Retinal pigment epithelial cell (primary cell): ENCODE measurements at places on chromosomes 11 and 22.
A peak's percentile ranks its signal among the peaks of the same experiment; 100 is the strongest.

DNA sequence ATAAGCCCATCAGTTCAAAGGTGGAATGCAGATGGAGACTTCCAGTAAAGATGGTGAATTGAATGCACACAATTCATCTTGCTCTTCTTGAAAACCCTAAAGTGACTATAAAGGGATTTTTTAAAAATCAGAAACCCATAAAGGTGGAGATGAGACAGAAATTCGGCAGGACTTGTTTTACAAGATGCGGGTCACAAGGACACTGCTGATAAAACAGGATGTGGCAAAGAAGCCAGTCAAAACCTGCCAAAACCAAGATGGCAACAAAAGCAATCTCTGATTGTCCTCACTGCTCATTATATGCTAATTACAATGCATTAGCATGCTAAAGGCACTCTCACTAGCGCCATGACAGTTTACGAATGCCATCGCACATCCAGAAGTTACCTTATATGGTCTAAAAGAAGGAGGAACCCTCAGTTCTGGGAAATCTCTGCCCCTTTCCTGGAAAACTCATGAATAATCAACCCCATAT lies 137.1 kb downstream of the NECTIN1 start:
- DNase-seq, result no peak

GRCh38 chr11:113103932-113104690 lies 142.9 kb downstream of the NCAM1 start:
- DNase-seq, result no peak

DNA sequence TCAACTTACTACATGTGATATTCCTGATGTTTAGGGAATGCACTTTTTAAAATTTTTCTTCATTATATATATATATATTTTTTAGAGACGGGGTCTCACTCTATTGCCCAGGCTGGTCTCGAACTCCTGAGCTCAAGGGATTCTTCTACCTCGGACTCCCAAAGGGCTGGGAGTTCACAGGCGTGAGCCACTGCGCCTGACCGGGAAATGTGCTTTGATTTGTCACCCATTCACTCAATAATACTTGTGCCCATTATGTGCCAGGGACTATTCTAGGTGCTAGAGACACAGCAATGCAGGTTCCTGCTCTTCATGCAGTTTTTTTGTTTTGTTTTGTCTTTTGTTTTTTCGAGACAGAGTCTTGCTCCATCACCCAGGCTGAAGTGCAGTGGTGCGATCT lies 56.1 kb upstream of the INCENP start:
- no peak for DNase-seq

- DNase-seq, result no peak
Measured at GRCh38 chr11:57562596-57562995, 4.9 kb downstream of the UBE2L6 start.

DNA sequence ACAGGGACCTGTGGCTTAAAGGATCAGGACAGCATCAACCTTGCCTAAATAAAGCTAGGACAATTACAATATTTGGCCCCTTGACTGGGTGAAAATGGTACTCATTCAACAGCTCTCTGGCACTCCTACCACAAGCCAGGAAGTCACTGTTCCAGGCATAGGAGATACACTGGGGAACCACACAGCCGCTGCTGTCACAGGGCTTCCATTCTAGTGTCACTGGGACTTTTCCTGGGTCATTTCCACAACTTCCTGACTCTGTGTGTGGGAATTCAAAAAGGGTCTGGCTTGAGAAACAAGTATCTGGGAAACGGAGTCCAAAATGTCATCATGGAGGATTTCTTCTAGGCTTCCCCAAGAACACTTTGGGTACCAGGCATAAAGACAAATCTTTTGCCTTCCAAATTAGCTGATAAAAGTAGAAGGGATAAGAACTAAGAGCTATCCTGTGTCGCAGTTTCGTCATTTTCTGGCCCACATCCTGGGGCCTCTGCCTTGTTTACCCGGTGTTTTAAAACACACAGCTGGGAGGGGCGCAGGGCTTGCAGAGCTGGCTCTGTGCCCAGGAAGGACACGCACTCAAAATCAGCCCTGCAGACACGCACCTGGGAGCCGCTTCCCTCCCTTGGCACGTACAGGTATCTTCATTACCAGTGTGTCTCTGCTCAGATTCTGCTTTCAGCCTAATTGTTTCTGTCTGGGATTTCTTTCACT lies 38.0 kb downstream of the TMEM45B start:
- no peak for DNase-seq

- no peak for DNase-seq
Measured at GRCh38 chr11:114085965-114086793, 26.7 kb downstream of the ZBTB16 start.

DNA sequence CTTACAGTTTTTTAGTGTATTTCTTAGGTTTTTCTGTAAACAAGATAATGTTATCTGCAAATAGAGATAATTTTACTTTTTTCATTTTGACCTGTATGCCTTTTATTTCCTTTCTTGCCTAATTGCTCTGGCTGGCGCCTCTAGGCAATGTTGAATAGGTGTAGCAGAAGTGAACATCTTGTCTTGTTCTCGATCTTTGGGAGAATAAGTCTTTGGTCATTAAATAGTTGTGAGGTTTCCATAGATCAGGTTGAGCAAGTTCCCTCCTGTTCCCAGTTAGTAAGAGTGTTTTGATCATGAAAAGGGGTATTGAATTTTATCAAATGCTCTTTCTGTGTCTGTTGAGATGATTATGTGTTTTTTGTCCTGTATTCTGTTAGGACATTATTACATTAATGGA lies 24.0 kb downstream of the PIH1D2 start:
- DNase-seq, result no peak

DNA sequence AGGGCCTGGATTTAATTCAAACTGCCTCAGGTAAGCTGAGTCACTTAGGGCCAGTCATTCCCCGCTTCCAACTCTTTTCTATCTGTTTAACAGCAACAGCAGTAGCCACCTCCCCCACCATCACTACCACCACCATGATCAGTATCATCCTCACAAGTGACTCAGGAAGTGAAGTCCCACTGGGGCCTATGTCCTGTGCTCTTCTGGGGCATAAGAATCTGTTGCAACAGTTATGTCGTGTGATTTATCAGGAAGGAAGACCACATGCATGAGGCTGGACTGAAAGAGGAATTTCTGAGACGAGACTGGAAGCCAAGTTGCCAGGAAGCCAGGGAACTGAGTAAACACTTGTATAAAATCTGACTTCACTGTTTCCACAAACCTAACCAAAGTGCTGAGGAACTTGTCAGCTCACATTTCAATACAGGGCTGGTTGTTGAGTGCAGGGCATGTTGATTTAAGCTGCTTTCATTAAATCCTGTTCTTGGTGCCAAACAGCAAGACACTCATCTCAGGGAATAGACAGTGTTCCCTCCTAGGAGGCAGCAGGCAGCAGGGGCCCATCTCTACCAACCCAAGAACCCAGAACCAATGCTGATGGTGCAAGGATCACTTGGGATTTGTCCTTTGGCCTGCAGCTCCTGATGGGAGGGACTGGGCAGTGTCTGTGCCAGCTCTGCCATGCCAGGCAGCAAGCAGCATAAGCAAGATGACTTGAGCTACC lies 226.7 kb upstream of the NARS2 start:
- DNase-seq, result peak; percentile 61

GRCh38 chr11:66745356-66746235 lies 16.6 kb upstream of the SPTBN2 start:
- DNase-seq, result no peak

DNA sequence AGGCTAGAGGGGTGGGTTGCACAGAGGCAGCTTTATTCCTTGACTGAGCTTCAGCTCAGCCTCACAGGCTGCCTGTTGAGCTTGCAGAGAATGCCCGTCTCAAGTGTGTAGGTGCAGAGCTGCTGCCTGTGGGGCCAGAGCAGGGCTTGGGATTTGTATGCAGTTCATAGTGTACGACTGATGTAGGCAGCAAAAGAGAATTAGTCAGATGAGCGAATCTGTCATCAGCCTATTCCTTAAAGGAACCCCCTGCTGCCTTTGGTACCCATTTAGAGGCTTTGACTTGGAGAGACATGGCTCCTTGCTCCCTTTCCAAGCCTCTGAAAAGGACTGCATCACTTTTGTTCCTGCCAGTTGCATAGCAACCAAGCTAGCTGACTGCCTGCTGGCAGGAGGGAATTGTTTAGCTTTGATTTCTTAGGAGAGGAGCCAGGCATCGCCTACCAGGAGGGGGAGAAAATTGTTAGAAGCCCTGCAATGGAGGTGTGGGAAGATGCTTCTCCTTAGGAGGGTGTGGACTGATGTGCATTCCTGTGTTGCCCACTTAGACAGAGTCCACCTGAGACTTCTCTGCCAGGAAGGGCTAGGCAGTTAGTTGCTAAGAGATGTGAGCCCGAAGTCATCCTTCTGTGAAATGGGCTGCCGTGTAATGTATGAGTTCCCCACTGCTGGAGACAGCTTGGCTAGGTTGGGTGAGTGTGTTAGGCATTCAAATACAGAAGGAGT lies 10.9 kb downstream of the ACO2 start:
- DNase-seq, result no peak

DNA sequence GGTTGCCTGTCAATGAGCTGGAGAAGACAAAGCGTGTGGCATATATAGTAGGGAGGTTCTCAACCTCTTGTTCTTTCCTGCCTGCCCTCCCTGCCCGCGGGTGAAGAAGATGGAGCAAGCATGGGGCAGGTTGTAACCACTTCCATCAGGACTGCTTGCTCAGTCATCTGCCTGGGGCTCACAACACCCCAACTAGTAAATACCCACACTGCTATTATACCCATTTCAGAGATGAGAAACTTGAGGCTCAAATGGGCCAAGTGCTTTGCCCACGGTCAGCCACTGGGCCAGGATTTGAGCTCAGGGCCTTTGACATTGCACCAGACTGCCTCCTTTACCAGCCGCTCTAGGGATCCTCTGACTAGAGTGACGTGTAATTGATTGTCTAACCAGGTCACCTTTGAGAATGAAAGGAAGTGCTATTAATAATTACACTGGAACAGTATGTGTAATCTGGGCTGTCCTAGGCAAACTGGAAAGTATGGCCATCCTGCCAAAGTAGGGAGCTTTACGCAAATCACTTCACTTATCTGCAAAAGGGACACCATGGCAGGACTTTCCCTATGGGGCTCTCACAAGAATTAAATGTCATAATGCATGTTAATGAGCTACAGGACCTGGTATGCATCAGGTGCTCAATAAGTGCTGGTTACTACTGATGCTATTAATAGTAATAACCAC lies 2.8 kb upstream of the CDC42EP1 start:
- DNase-seq, result no peak

- no peak for DNase-seq
Measured at GRCh38 chr11:131985846-131986301, 615.5 kb downstream of the NTM start.

- DNase-seq, result no peak
Measured at GRCh38 chr22:20436768-20437612, 635 bp downstream of the SCARF2 start.

DNA sequence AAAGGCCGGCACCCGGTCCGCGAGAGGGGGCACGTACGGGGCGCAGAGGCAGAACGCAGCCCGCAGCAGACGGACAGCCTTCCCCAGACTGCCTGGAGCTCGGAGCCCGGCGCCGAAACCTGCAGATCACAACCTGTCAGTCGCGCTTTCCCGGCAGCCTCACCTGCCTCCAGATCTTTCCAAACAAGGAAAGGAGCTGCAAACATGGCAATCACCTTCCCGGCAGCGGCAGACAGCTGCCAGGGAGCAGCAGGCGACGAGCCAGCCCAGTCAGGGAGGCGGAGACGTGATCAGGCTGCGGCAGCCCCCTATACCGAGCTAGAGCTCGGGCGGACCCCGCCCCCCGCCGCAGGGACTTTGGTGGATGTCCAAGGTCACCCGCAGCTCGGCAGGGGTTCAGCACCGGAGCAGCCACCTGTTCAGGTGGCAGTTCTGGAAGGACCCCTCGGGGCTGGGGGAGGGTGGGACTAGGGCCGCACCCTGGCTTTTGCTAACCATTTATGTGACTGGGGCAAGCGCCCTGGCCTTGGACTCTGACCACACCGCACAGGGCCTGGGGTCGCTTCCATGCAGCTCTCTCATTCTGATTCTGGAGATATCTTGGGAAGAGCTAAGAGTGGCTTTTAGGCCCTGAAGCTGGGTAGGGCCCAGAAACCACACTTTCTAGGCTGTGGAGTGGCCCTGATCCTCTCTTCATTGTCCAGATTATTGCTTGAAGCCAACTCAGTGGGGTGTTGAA lies 143.8 kb downstream of the NECTIN1 start:
- DNase-seq, result no peak

DNA sequence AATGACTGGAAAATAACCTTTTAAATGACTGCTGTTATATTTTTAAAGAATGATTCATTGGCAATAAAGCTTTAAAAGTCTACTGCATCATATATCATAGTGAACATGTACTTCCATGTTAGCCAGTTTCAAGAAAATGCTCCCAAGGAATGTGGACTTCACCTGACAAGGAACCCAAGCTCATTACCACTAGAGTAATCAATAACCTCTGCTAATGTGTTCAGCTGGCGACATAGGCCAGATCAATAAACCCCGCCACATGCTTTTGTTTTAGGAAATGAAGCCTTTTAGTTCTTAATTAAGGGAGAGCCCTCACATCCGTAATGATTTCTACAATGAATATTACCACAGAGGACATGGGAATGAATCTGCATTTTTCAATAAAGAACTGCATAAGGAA lies 1219.9 kb upstream of the CNTN5 start:
- no peak for DNase-seq

DNA sequence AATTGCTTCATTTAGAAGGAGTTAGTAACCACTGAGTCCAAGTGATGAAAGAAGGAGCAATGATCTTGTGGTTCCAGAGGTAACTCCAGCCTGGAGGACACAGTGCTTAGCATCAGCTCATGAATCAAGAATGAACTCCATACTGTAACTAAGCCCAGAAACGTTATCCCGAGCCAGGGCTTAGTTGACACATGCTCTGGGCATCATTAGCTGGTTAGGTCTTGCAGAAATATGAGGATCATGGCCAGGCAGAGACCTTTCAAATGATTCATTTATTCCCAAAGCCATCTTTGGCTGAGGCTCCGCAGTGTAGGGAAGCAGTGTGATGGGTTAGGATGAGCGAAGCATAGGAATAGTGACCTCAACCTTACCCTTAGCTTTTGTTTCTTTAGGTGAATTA lies 277.4 kb downstream of the FAM76B start:
- peak; percentile 89 for DNase-seq

GRCh38 chr22:39150848-39151215 lies 1.6 kb downstream of the CBX7 start:
- no peak for DNase-seq

DNA sequence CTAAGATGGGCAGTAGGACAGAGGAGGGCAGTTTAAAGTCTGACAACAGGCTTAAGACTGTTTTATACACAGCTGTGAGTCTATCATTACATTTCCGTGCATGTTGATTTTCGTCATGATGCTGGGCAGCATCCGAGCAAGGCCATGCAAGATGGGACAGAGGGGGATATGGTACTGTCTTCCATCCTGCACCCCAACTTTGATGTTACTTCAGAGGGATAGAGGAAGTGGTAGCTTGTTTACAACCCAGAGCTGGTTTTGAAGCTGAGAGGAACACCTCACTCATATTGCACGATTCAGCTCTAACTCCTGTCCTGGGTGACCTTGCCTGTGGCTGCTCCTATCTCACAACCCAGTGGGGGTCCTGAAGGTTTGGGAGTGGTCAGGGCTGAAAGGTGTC lies 3.0 kb upstream of the SORL1 start:
- no peak for DNase-seq
